NCI-H187 (cell line): ENCODE measurements at places on chromosomes 4 and X.
A peak's percentile ranks its signal among the peaks of the same experiment; 100 is the strongest.

DNA sequence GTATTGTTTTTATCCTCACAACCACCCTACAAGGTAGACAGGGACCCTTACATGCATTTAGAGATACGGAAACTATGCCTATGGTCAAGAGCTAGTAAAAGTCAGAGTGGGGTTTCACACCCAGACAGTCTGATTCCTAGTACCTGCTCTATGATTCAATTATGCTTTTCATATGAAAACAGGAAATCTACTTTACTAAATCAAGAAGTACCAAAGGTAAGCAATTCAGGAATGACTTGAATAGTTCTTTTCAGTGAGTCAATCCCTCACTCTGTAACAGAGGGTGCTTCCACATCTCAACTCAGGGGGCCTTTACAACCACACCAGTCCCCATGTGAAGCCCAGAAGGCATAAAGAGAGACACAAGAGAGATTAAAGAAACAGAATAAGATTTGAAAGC, 191.4 kb downstream of the PPP3CA start:
- DNase-seq = no peak

GRCh38 chr4:26124753-26125321, 196.0 kb upstream of the RBPJ start:
- DNase-seq = no peak

DNA sequence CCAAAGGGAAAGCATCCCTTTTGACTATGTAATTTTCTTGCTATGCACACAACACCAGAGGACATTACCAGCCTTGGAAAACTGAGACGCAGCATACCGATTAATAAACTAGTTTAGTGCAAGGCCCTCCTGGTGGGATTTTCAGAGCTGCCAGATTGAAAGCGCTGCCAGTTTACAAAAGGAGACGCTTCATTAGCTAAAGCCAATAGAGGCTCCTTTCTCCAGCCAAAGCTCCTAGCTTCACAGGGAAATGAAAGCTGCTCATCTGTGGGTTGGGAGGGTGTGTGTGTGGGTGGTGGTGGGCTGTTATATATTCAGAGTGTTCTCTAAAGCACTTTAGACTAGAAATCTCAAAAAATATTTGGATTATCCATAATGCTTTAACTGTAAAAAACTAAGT, 32.4 kb downstream of the SPANXN4 start:
- DNase-seq = no peak

GRCh38 chr4:7196288-7196651, 3.9 kb downstream of the SORCS2 start:
- peak; percentile 78 for DNase-seq

DNA sequence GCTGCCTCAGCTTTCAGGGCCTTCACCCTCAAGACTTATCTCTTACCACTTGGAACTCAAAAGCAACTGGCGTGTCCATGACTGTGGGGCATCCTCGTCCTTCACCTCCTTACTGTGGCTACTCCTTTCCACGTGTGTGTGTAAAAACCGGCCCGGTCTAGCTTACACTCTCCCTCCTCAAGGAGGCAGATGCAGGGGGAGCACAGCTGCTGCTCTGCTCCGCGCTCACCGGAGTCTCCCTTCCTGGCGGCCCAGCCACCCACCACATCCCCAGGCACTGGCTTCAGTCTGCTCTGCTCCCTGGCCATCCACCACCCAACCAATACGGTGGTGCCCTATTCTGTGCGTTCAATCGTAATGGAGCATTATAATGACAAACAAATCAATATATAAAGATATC, 8.3 kb downstream of the RNF212 start:
- no peak for DNase-seq

- DNase-seq = no peak
Observed at GRCh38 chr4:76954489-76954888, 4.9 kb downstream of the SEPTIN11 start.

- no peak for DNase-seq
Observed at GRCh38 chrX:43743100-43743822, 87.2 kb downstream of the MAOA start.
